Cardiac muscle cell (in vitro differentiated cells and primary cell): ENCODE measurements at places on chromosomes 12 and 14. TPM values are rescaled to one million over a fixed set of nuclear protein-coding genes. Genes with fewer than 3 reads are reported as not detected.
A peak's percentile ranks its signal among the peaks of the same experiment; 100 is the strongest.

HIF1A gene
- polyA plus RNA-seq: 119 and 166 TPM in 2 replicates

MAP3K9 gene
- 3.3 and 5.4 TPM in 2 replicates for polyA plus RNA-seq

BBS10 gene
- polyA plus RNA-seq: 12.8 and 23.2 TPM in 2 replicates

GRCh38 chr14:102754370-102755262, 22.6 kb upstream of the TRAF3 start:
- no peak for DNase-seq

- no peak for DNase-seq
Measured at GRCh38 chr12:86349196-86349595, 93.0 kb upstream of the MGAT4C start.

- DNase-seq: no peak
Measured at GRCh38 chr12:24854017-24854416, 94.9 kb downstream of the BCAT1 start.

GRCh38 chr12:129540249-129540648, 363.6 kb downstream of the TMEM132D start:
- no peak for DNase-seq

- DNase-seq: no peak
Measured at GRCh38 chr12:130929363-130929762, 24.3 kb upstream of the ADGRD1 start.

DNA sequence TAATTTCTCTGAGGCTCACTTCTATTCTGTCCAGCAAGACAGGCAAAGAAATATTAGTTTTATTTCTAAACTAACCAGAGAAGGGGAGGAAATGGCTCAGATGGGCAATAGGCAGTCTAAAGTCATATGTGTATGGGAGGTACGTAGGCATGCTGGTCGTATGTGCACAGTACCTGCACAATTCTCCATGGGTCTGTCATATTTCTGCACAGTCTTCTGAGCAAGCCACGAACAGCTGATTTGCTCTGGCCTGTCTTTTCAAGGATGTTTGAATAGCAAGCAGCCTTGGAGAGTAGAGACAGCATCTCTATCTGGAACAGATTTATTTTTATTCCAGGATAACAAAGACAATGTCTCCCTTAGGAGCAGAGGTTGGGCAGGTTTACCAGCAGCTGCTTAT, 92.1 kb downstream of the SLC25A47 start:
- no peak for DNase-seq

- DNase-seq: no peak
Measured at GRCh38 chr12:13000616-13000924, 505 bp upstream of the HEBP1 start.

TAS2R31 gene
- polyA plus RNA-seq: 0.29 and 0.62 TPM in 2 replicates

NDUFA12 gene
- 247 and 321 TPM in 2 replicates for polyA plus RNA-seq

DNA sequence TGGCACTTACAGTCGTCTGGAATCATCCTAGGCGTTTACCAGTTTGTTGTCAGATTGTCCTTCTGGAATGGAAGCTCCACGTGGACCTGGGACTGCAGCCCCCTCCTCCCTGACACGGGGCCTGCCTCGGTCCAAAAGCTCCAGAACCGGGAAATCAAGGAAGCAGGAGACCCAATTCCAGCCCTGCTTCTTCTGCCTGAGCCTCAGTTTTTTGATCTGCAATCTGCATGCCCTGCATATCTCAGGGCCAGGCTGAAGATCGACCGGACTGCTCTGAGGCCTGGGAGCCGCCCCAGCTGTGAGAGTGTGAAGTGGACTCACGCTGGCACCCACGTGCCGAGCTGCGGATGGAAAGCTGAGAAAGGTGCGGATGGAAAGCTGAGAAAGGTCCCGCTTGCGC, 98.6 kb downstream of the SETD3 start:
- DNase-seq: no peak

BEGAIN gene
- polyA plus RNA-seq: not detected in 2 replicates

DNA sequence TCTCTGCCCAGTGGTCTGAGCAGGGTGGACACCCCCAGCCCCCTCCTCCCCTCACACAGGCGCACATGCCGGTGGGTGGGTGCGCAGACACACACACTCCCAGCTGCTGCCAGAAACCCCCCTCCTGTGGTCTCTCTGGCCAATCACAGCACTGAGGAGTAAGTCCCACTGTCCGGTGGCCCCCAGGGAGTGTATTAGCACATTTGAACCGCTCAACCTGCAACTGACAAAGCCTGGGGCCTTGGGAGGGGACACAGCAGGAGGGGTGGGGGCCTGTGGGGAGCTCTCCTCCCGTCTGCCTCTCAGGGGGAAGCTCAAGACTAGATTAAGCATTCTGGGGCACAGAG, 11.7 kb downstream of the FIGNL2 start:
- DNase-seq: no peak

- DNase-seq: no peak
Measured at GRCh38 chr12:57091638-57092528, 3.0 kb downstream of the NAB2 start.

GRCh38 chr14:49464885-49465284, 121.3 kb downstream of the RPS29 start:
- DNase-seq: peak; percentile 9

DNA sequence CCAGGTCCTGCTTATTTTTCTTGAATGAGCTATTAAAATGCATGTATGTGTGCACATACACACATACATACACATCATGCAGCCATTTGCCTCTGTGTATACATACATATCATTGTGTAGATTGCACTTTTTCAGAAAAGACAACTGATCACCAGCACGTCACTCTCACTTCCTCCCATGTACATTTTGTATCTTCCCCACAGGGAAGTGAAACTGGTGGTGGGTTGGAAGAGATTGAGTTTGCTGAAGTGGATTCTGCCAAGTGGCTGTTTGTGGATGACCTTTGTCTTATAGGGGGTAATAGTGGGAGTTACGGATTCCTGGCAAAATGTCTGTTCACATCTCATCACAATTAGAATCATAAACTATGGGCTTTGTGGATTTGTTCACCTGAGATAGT, 448.6 kb downstream of the RAD51B start:
- DNase-seq: no peak

SLC10A1 gene
- not detected in 2 replicates for polyA plus RNA-seq

DNA sequence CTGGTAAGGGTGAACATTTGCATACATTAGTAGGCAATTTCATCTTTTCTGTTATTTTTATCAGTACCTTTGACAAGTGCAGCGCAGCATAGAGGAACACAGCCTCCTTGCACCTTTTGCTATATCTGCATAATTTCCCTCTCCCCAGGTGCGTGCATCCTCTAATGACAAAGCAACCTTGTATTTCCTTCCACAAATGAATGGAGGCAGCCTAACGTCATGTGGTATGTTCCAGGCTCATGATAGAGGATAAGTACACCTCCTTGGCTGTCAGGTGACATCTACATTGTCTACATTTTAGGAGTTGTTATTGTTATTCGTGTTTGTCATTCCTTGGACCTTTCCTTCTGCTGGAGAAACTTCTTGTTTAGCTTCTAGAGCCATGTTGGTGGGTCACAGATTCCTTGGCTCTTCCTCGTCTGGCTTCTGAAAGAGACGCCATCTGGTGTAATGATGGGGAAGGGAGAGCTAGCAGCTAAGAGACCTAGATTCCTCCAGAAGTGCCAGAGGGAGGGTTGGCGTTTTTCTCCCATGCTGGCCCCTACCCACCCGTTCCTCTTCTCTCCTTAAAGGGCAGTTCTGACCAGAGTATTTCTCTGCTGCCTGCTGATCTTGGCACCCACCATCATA, 37.0 kb downstream of the EVL start:
- DNase-seq: no peak

DNA sequence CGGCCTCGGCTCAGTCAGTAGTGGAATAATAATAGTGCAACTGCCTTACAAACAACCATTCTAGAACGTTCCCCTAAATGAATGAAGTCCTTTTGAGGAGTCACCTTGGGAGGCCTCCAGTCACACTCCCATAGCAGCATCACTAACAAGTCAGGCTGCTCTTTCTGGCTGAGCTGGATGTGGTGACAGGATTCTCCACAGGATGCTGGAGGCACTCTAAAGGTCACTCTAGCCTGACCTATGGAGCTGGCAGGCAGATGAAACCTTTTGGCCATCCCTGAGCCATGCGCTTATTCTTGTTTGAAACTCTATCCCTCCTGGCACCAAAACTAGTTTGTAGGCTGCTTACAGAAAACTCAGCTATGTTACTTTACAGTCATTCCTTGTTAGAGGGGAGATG, 17.9 kb upstream of the TFCP2 start:
- no peak for DNase-seq

DNA sequence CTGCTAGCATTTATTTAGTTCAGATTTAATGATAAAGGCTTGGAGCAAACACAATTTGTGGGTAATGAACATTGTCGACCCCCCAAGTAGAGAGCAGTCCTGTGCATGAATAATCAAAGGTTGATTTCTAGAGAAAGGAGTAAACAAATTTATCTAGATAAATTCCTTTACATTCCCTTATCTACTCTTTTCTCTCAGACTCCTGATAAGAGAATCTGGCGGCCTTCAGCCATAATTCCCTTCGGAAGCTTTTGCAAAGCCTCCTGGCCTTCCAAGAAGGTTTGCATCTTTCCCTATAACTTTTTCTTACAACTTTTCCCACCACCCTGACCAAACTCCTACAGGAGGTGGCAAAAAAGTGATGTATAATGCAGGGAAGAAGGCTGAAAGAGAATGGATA, 42.1 kb downstream of the TMTC3 start:
- DNase-seq: no peak

DNA sequence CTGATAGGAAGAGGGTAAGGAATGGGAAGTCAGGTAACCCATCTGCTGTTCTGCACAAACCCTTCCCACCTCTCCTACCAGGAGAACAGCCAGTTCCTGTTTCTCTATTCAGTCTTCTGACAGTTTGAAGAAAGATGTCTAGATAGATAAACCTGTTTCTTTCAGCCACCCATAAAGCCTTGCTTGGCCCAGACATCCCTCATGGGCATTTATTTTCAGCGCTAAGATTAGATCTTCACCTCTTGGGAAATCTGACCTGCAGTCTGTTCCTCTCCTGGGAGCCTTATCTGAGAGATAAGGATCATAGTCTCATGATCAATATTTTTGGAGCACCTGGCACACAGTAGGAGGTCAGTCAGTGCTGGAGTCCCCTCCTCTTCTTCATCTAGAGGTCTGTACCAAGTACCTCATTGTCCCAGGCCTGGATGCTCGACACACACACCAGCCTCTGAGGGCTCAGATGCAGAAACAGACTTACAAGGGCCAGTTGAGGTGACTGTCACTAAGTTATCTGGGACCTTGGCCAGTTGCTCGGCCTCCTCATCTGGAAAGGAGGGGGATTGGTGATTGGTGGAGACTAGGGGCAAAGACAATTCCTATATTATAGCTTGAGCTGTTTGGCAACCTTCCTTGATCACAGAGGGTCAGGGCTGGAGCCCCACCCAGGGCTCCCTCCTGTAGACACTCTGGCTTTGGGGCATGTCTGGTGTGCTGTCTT, 18.2 kb downstream of the ACVRL1 start:
- DNase-seq: no peak

- DNase-seq: no peak
Measured at GRCh38 chr12:28882444-28882843, 266.6 kb upstream of the FAR2 start.

- no peak for DNase-seq
Measured at GRCh38 chr12:16187660-16188059, 89.8 kb downstream of the SLC15A5 start.

- DNase-seq: no peak
Measured at GRCh38 chr14:65696801-65697200, 284.3 kb downstream of the FUT8 start.

GRCh38 chr12:68591734-68592418, 18.8 kb upstream of the RAP1B start:
- DNase-seq: no peak
